Heart right ventricle (tissue), 16 donors: ENCODE measurements at places on chromosomes 13 and 19. TPM values are rescaled to one million over a fixed set of nuclear protein-coding genes. Genes with fewer than 3 reads are reported as not detected.

Gene AMER2
- total RNA-seq, result not detected

Gene HSH2D
- 1.1 TPM for total RNA-seq

Gene ZNF491
- total RNA-seq, result 1.5 TPM

Gene REEP6
- total RNA-seq, result 2.3 TPM

Gene CGB3
- not detected for total RNA-seq

Gene TNFSF13B
- total RNA-seq, result 20.8 TPM

Gene PLPP2
- 0.51 TPM for total RNA-seq

Gene PINLYP
- total RNA-seq, result 1.1 TPM

Gene CEACAM7
- not detected for total RNA-seq

Gene CGB2
- not detected for total RNA-seq

Gene RGS9BP
- total RNA-seq, result 5.0 TPM

- H3K4me1 ChIP-seq, result no peaks in the 10 kb centered on the region
- DNase-seq, result no peak
- no peaks in the 10 kb centered on the region for H3K27me3 ChIP-seq
These were observed 539.8 kb upstream of the PCDH9 start for GRCh38 chr13:67769987-67770341.

- H3K36me3 ChIP-seq, result peaks cover 5% of the 10 kb centered on the region
- peak overlapping the region; percentile 28 for H3K27ac ChIP-seq
- no peak for DNase-seq
- H3K4me1 ChIP-seq, result peaks cover 46% of the 10 kb centered on the region
- no peak overlapping the region for H3K4me3 ChIP-seq
These were observed 112.5 kb downstream of the ESD start for GRCh38 chr13:46684287-46685001.

GRCh38 chr13:100301418-100301817, 212.5 kb downstream of the PCCA start:
- no peak overlapping the region for H3K4me3 ChIP-seq
- H3K36me3 ChIP-seq, result no peaks in the 10 kb centered on the region
- H3K27ac ChIP-seq, result no peak overlapping the region
- no peaks in the 10 kb centered on the region for H3K27me3 ChIP-seq

- H3K36me3 ChIP-seq, result peaks cover 62% of the 10 kb centered on the region
- no peak overlapping the region for H3K4me3 ChIP-seq
- no peaks in the 10 kb centered on the region for H3K27me3 ChIP-seq
These were observed 6.4 kb downstream of the NUDT15 start for GRCh38 chr13:48043789-48044503.

GRCh38 chr13:99061411-99061810, 83.5 kb upstream of the DOCK9 start:
- peaks cover 50% of the 10 kb centered on the region for H3K4me1 ChIP-seq
- H3K4me3 ChIP-seq, result no peak overlapping the region
- peak overlapping the region; percentile 80 for H3K27ac ChIP-seq
- H3K27me3 ChIP-seq, result no peaks in the 10 kb centered on the region

DNA sequence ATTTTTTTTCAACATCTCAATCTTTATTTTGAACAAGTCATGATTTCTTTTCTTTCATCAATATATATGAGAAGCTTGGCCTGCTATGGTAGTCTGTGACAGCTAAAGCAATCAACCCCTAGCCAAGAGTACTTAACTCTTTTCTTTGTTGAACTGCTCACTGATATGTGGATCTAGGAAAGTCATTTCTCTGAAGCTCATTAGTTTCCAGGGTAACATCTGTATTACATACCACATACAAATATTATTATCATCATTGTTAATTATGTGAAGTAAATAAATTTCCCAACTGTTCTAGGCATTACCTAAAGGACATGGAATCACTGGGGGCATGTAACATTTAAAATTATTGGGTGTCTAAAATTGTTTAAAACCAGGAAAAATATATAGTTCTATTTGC, 267.3 kb downstream of the DCT start:
- no peak overlapping the region for H3K4me3 ChIP-seq
- H3K4me1 ChIP-seq, result no peaks in the 10 kb centered on the region
- no peaks in the 10 kb centered on the region for H3K27me3 ChIP-seq
- DNase-seq, result no peak
- no peaks in the 10 kb centered on the region for H3K36me3 ChIP-seq

- H3K4me1 ChIP-seq, result no peaks in the 10 kb centered on the region
- no peak overlapping the region for H3K4me3 ChIP-seq
- DNase-seq, result no peak
- H3K36me3 ChIP-seq, result no peaks in the 10 kb centered on the region
- H3K27ac ChIP-seq, result no peak overlapping the region
These were observed 50.6 kb upstream of the PCDH20 start for GRCh38 chr13:61466280-61466679.

DNA sequence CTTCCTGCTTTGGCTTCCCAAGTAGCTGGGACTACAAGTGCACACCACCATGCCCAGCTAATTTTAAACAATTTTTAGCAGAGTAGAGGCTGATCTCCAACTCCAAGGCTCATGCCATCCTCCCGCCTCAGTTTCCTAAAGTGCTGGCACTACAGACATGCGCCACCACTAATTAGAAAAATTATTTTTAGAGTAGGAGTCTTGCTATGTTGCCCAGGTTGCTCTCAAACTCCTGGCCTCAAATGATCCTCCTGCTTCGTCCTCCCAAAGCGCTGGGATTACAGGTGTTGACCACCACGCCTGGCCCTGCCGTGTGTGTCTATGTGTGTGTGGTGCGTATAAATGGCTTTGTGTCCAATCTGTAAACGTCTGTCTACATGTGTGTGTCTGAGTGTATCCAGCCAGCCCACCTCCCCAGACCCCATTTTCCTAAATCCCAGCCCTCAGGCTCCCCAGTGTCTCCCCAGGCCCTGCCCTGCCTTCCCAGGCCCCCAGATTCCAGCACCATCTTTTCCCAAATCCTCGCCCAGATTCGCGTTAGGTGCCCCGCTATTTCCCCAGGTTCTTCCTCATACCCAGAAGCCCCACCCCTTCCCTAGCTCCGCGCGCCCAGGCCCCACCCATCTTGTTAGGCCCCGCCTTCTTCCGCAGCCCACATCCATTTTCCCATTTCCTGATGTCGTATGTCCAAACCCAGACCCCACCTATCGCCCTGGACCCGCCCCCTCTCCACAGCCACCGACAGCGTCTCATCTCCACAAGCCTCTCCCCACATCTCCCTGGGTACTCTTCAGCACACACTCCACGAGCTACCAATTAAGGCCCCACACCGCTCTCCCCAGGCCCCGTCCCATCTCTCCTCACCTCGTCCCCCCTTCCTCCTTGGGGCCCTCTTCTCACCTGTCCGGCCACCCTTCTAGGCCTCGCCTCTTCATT, 24.9 kb downstream of the SLC8A2 start:
- no peaks in the 10 kb centered on the region for H3K36me3 ChIP-seq
- no peak overlapping the region for H3K27ac ChIP-seq
- H3K4me1 ChIP-seq, result peaks cover 33% of the 10 kb centered on the region
- no peak for DNase-seq
- peaks cover 92% of the 10 kb centered on the region for H3K27me3 ChIP-seq
- H3K4me3 ChIP-seq, result no peak overlapping the region

DNA sequence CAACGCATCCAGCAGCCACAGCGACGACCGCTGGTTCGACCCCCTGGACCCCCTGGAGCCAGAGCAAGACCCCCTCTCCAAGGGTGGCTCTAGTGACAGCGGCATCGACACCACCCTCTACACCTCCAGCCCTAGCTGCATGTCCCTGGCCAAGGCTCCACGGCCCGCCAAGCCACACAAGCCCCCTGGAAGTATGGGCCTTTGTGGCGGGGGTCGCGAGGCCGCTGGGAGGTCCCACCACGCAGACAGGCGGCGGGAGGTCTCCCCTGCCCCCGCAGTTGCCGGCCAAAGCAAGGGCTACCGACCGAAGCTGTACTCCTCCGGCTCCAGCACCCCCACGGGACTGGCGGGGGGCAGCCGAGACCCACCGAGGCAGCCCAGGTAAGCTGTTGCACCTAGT, 59.5 kb downstream of the DPF1 start:
- H3K27me3 ChIP-seq, result no peaks in the 10 kb centered on the region
- DNase-seq, result no peak
- no peaks in the 10 kb centered on the region for H3K4me1 ChIP-seq
- H3K27ac ChIP-seq, result no peak overlapping the region
- peaks cover 4% of the 10 kb centered on the region for H3K36me3 ChIP-seq

GRCh38 chr19:45139286-45140143, 21.3 kb downstream of the NKPD1 start:
- no peaks in the 10 kb centered on the region for H3K36me3 ChIP-seq
- H3K4me3 ChIP-seq, result no peak overlapping the region
- no peak for DNase-seq
- no peaks in the 10 kb centered on the region for H3K27me3 ChIP-seq
- no peak overlapping the region for H3K27ac ChIP-seq
- peaks cover 28% of the 10 kb centered on the region for H3K4me1 ChIP-seq

DNA sequence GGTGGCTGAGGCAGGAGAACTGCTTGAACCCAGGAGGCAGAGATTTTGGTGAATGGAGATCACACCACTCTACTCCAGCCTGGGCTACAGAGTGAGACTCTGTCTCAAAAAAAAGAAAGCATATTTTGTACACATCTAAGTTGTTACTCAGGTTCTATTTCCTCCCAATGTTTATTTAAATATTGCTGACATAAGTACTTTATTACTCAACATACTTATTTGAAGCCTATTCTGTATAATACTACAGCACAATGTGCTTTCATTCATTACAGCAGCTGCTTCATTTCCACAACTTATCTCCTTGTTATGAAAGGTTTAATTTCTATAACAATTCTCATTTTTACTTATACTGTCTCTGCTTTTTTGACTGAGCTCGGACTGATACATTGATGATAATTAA, 495.7 kb downstream of the SLITRK1 start:
- DNase-seq, result no peak
- no peaks in the 10 kb centered on the region for H3K36me3 ChIP-seq
- H3K27me3 ChIP-seq, result no peaks in the 10 kb centered on the region
- H3K4me1 ChIP-seq, result no peaks in the 10 kb centered on the region
- no peak overlapping the region for H3K27ac ChIP-seq

GRCh38 chr13:50617134-50617721, 226.3 kb downstream of the DLEU7 start:
- H3K27me3 ChIP-seq, result no peaks in the 10 kb centered on the region
- no peak overlapping the region for H3K27ac ChIP-seq
- H3K4me1 ChIP-seq, result no peaks in the 10 kb centered on the region
- DNase-seq, result no peak
- no peaks in the 10 kb centered on the region for H3K36me3 ChIP-seq

GRCh38 chr19:3469638-3470499, 10.5 kb downstream of the SMIM24 start:
- H3K27ac ChIP-seq, result peak overlapping the region; percentile 6
- peaks cover 6% of the 10 kb centered on the region for H3K4me1 ChIP-seq
- no peaks in the 10 kb centered on the region for H3K36me3 ChIP-seq
- DNase-seq, result no peak
- H3K4me3 ChIP-seq, result no peak overlapping the region

DNA sequence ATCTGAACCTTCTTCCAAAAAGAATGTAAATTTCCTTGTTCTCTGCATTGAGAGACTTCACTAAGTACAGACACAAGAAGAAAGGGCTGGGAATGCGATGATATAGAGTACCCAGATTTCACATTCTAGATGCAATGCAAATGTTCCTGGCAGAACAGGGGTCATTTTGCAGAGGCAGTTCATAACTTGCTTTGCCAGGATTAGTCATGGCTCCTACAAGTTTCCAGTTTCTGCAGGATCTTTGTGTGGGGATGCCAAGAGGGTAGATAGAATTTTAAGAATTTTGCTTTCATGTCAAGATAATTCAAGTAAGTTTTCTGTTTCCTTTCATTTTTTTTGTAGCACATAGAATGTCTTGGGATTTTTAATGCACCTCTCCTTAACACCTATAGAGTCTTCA, 181.2 kb downstream of the FGF9 start:
- no peak overlapping the region for H3K4me3 ChIP-seq
- H3K27me3 ChIP-seq, result no peaks in the 10 kb centered on the region
- DNase-seq, result no peak
- peaks cover 12% of the 10 kb centered on the region for H3K4me1 ChIP-seq

DNA sequence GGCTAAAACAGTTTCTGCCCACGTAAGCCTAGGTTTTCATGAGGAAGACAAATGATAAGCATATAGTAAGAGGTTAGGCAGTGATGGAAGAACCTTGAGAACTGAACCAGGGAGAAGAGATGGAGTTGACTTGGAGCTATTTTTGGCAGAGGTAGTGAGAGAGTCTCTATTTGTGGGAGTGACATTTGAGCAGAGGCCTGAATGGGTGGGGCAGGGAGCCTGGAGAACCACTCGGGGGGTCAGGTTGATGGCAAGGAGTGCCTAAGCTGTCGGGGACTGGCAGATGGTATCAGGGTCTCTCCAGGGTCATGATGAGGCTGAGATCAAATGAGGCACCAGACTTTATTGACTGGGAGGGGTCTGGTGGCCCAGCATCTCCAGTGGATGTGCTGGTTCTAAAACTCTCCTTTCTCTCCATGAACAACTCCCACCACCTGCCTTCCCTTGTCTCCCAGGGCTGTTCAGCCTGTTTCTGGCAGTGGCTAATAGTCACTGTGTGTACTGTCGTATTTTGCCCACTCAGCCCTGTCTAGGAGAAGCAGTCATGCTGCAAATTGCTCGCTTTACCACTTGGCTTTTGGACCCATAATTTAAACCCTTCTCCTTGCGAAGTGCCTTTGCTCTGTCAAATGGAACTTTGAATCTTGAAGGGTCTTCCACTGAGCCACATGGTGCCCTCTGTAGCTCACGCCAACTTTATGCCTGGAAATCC, 3.6 kb downstream of the MAU2 start:
- H3K4me1 ChIP-seq, result peaks cover 10% of the 10 kb centered on the region
- H3K27ac ChIP-seq, result no peak overlapping the region
- DNase-seq, result no peak
- peaks cover 5% of the 10 kb centered on the region for H3K36me3 ChIP-seq

- H3K4me3 ChIP-seq, result no peak overlapping the region
- H3K36me3 ChIP-seq, result peaks cover 42% of the 10 kb centered on the region
- H3K4me1 ChIP-seq, result no peaks in the 10 kb centered on the region
- DNase-seq, result no peak
These were observed 20.3 kb downstream of the ZNF433 start for GRCh38 chr19:12015015-12015752.

- no peaks in the 10 kb centered on the region for H3K36me3 ChIP-seq
- H3K4me3 ChIP-seq, result peak overlapping the region; percentile 7
- peaks cover 17% of the 10 kb centered on the region for H3K4me1 ChIP-seq
- no peak for DNase-seq
- H3K27me3 ChIP-seq, result no peaks in the 10 kb centered on the region
- H3K27ac ChIP-seq, result no peak overlapping the region
These were observed 65.9 kb upstream of the ZNF599 start for GRCh38 chr19:34838753-34839431.

GRCh38 chr19:47351548-47351947, 2.4 kb downstream of the DHX34 start:
- H3K27me3 ChIP-seq, result no peaks in the 10 kb centered on the region
- DNase-seq, result no peak
- H3K4me1 ChIP-seq, result peaks cover 25% of the 10 kb centered on the region
- H3K27ac ChIP-seq, result no peak overlapping the region
- no peak overlapping the region for H3K4me3 ChIP-seq
